ENCODE measurements at places on chromosomes 1 and 21.

- DNase-seq: no peak
Observed at GRCh38 chr1:231515748-231516147, 12.7 kb upstream of the TSNAX start.

DNA sequence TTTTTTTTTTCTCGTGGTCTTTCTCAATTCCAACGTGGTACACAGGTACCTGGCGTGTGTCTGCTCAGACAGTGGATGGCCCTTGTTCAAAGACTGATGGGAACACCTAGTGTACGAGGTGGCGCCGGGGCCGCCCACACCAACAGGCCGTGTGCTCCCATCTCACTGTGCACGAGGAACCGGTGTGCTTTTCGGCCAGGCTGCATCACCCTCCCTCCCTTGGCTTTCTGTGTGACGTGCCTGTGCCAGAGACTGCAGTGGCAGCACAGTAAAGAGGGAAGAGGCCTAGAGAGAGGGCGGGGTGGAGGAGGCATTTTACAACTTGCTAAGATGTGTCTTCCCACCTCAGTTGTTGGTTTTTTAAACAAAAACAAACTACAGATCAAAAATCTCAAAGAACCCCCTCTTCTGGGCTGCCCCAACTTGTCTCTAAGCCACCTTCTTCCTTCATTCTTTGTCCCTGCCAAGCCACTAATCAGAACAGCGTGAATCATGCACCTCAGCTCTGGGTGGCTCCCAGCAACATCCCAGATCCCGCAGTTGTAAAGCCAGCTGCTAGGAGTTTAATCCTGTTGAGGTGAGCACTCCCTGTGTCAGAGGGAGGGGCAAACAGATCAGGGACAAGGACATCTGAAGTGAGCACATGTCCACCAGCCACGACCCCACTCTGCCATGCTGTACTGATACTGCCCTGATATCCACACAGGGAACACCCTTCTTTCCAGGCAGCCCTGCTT lies 20.7 kb downstream of the IRF2BP2 start:
- DNase-seq: no peak

GRCh38 chr1:203046984-203047630 lies 20.8 kb downstream of the PPFIA4 start:
- DNase-seq: no peak

- no peak for DNase-seq
Observed at GRCh38 chr1:63975481-63975880, 201.7 kb downstream of the ROR1 start.

DNA sequence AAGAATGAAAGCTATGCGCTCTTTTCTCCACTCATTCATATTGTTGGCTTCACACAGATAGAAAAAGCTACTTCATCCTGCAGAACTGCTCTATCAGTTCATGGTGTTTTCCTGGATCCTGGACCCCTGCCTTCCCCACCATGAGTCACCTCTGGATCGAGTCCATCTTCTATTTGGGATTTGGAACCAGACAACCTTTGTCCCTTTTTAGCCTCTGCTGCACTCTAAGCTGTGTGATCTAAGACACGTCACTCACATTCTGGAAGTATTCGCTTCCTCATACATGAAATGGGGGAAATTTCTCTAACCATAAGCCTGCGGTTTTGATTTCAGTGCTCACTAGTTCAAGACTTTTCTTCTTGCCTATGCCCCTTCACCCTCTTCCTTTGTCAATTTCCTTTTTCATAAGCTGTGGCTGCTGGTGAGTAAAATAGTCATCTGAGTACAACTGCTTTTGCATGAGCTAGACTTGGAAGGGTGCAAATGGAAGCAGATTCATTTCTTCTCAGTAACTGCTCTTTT lies 14.1 kb upstream of the DEGS1 start:
- no peak for DNase-seq

DNA sequence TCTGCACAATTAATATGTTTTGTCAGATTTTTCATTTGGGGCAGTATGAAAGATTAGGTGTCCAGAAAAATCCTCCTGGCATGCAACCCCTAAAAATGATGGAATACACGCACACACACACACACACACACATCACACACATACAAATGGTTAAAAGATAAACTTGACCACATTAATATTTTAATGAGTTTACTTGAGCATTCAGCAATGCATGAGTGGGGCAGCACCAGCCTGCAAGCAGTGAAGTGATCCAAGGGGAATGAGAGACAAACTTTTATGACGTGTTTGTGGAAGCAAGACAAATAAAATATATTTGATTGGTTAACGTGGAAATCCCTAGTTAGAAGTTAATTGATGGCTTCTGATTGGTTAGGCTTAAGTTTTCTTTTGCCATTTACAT lies 29.1 kb upstream of the SOAT1 start:
- no peak for DNase-seq

GRCh38 chr21:21439761-21440160 lies 441.6 kb downstream of the NCAM2 start:
- DNase-seq: no peak

DNA sequence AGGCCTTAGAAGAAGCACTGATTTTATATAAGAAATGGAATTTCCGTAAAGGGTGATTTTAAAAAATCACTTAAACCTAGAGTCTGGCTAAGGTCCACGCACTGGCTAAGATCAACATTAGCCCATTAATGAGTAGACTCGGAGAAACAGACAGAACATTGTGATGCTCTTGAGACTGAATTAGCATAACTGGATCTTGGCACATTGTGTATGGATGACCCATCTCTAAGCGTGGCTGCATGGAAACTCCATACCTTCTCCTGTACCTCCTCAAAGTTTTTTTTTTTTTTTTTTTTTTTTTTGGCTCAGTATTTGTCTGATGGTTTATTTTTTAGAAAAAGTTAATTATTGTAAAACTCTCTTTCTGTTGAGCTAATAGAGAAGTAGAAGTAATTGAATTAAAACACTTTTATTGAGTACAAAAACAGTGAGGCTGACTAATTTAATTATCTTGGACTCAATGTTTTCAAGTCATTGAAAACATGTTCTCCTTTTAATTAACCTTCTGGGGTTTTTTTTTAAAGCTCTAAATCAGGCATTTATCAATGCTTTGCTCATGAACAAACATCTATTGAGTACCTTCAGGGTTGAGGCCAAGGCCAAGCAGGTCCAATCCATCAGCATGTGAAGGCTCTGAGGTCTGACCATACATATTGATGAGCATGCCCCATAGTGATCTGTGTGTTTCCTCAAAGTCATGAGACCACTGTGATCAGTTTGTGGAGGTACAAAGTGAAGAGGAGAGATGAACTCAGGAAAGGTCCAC lies 74.0 kb downstream of the TLR5 start:
- no peak for DNase-seq

- DNase-seq: no peak
Observed at GRCh38 chr1:58687516-58687915, 12.3 kb downstream of the MYSM1 start.

- no peak for DNase-seq
Observed at GRCh38 chr1:27348861-27349783, 7.3 kb downstream of the SYTL1 start.

DNA sequence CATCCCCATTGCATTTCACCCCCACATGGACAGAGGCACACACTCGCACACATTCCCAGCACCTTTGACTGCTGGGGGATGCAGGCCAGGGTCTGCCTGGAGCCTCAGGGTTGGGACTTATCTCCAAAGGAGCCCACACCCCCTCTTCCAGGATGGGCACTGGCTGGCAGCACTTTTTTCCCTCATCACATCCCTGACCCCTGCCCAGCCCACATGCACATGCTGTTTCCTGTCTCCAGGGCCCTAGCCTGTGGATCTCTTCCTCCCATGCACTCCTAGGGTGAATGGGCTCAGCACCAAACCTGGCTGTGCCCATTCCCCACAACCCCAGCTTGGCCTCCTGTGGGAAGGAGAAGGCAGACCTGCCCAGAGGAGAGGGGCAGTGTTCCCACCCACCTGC lies 59.3 kb downstream of the STUM start:
- DNase-seq: no peak

DNA sequence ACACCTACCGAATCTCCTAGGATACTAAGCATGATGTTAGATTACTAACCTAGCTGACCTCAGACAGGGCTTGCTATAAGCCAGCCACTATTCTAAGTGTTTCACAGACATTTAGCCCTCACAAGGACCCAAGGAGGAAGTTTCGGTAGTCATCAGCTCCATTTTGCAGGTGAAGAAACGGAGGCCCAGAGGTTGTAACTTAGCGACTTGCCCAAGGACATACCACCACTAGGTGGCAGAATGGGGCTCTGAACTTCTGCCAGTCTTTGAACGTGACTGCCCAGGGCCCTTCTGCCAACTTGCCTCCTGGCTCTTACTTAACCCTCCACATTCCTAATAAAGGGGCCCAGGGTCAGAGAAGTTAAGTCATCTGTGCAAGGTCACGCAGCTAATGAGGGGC lies 283.5 kb downstream of the C1orf94 start:
- peak; percentile 50 for DNase-seq

- no peak for DNase-seq
Observed at GRCh38 chr1:50095716-50096115, 13.0 kb upstream of the ELAVL4 start.

All from activated CD4-positive, CD25-positive, alpha-beta regulatory T cell treated with anti-CD3 and anti-CD28 coated beads, Interleukin-2, amount 50 U/mL, for 72 hours (primary cell).